ENCODE measurements at places on chromosomes 12 and 14.
A peak's percentile ranks its signal among the peaks of the same experiment; 100 is the strongest.

GRCh38 chr14:68848253-68848652 lies 55.4 kb upstream of the ZFP36L1 start:
- DNase-seq, result no peak

- DNase-seq, result no peak
Measured at GRCh38 chr14:90444077-90444696, 47.4 kb downstream of the CALM1 start.

DNA sequence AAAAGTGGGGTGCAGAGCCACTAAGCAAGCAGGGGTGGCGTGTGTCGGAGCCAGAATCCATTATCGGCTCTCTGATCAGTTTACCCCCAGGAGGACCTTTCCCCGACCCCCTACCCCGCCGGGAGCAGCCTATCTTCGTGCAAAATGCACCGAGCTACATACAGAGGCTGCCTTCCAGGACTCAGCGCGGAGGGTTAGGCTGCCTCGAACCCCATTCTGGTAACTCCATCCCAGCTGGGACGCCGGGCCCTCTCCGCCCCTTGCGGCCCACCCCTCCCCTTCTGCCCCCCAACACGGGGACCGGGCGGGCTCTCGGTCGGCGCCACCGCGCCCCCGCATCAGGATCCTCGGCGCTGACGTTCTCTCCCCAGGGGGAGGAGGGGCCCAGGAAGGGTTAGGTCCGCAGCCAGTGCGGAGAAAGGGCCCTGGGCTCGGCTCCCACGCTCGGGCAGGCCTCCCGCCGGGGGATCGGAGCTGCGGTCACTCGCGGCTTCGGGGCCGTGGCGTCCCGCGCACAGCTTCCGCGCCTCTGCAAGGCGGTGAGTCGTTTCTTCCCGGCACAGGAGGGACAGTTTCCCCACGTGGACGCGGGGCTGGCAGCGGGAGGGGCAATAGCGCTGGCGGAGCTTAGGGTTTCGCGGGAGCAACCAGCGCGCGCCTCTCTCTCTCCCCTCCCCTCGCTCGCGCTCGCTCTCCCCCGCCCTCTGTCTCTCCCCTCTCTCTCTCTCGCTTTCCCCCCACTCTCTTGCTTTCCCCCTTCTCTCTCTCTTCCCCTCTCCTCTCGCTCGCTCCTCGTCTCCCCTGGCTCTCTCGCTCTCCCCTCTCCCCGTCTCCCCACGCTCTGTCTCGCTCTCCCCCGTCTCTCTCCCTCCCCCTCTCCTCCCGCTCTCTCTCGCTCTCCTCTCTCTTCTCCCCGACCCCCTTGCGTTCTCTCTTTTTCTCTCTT lies 12.5 kb upstream of the MAP3K9 start:
- peak; percentile 13 for DNase-seq

- DNase-seq, result no peak
Measured at GRCh38 chr12:125187780-125188741, 122.8 kb downstream of the AACS start.

DNA sequence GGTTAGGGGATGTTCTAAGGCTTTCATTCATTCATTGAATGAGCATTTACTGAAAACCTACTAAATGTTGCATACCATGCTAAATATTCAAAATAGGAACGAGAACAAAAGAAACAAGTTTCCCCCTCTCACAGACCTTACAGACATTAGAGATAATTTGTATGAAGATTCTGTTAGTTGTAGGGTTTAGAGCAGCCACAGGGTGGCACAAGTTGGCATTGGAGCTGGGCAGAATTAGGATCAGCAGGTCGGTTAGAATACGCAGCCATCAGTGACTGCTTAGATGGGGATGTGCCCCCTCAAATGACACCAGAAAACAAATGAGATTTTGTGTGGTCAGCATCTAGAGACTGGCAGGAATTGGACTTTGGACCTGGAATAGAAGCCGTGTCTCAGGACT lies 166.3 kb upstream of the DAAM1 start:
- no peak for DNase-seq

DNA sequence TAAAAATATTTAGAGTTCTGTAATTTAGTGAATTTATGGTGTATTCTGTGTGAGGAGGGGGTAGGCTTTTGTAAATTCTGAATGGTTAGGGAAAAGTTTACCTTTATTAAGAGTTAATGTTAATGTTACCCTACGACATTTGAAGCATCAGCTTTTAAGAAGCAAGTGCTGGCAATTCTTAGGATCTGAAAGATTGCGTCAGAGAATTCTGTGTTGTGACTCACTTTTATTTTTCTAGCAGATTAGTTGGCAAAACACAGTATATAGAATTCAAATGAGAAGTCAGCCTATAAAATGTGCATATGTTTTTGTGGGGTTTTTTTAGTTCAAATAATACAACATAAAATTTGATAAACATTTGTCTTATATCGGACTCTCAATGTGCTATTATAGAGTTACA lies 97.6 kb downstream of the RAD52 start:
- no peak for DNase-seq

Measured in AG09309 (cell line).